ENCODE measurements at places on chromosomes 11 and 22.

DNA sequence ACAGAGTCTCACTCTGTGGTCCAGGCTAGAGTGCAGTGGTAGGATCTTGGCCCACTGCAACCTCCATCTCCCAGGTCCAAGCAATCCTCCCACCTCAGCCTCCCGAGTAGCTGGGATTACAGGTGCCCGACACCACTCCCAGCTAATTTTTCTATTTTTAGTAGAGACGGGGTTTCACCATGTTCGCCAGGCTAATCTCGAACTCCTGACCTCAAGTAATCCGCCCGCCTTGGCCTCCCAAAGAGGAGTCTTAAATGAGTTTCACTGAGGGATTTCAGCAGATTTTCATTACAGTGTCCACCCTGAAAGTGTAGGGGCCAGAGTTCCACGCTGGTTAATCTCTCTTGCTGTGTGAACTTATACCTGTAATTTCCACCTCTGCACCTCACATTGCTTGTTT lies 412 bp upstream of the RPS3 start:
- no peak for DNase-seq

- DNase-seq = no peak
These were observed 2.8 kb upstream of the TAB1 start for GRCh38 chr22:39396797-39397195.

DNA sequence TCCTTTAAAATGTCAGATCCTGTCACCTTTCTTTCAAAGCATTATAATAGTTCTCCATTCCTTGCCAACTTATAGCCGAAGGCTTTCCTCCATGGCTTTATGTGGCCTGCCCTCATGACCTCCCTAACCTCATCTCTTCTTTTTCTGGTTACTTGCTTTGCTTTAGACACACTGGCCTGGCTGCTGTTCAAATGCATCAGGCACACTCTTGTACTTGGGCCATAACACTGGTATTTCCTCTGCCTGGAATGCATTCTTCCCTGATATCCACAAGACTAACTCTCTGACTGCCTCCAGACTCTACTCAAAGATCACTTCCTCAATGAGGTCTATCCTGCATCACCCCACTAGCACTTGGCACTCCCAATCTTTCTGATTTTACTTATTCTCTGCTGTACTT lies 710.3 kb downstream of the KCNA4 start:
- no peak for DNase-seq

DNA sequence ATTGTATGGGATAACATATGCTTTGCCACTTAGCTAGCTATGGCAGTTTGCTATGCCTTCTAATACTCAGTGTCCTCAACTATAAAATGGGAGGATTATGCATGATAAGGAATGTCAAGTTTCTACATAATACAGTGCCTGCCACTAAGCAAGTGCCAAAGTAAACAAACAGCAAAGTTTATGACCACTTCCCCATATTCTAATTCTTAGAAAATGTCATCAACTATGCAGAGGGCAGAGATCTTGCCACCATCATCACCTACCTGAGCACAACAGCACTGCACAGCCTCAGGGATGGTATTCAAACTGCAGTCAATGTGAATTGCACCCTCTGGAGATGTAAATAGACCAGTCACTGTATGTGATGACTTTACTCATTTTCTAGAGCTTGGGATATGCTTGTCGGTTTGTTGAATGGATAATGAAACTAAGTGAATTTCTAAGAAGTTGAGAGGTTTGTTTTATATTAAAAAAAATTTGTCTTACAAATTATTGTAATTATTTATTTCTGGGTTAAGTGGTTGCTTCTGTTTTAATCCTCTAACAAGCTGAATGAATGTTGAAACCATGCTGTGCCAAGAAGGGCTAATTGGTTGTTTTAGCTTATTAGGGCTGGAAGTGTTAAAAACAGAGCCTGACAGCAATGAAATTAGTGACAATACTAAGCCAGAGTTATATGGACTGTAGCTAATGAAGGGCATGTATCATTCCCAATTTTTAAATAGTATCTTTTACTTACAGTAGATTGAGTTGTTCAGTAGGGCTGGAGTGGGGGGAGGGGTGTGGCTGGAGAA lies 398.4 kb downstream of the CNTN5 start:
- DNase-seq = no peak

GRCh38 chr11:80338231-80338630 lies 897.4 kb upstream of the TENM4 start:
- DNase-seq = no peak

GRCh38 chr22:49913026-49913425 lies 5.2 kb downstream of the ALG12 start:
- no peak for DNase-seq

GRCh38 chr11:304061-304506 lies 3.5 kb upstream of the IFITM2 start:
- no peak for DNase-seq

DNA sequence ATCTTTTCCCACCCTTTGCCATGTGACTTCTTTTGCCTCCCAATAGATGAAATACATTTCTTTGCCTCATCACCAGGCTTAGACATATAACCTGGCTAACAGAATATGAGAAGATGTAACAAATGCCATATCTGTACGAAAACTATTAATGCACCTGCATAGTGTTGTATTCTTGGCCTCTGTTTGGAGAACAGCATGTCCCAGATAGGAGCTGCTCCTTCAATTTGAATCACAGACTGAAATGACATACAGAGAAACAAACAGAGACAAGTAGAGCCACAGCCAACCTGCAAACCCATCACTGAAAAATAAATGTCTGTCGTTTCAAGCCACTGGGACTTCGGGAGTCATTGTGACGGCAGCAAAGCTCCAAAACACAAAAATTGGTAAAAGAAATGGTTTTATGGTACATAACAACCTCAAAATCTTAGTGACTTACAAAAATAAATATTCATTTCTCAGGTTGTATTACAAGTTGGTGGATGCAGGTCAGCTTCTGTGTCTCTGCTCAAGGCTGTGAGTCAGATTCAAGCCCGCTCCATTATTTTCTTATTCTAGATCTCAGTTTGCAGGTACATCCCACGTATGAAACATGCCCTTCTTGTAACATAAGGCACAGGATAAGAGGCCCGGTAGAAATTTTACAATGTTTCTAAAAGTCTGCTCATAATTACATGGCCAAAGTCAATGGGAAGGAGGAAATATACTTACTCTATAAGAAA lies 171.3 kb upstream of the SOX6 start:
- DNase-seq = no peak

GRCh38 chr11:69297787-69298266 lies 3.9 kb downstream of the MYEOV start:
- DNase-seq = no peak

DNA sequence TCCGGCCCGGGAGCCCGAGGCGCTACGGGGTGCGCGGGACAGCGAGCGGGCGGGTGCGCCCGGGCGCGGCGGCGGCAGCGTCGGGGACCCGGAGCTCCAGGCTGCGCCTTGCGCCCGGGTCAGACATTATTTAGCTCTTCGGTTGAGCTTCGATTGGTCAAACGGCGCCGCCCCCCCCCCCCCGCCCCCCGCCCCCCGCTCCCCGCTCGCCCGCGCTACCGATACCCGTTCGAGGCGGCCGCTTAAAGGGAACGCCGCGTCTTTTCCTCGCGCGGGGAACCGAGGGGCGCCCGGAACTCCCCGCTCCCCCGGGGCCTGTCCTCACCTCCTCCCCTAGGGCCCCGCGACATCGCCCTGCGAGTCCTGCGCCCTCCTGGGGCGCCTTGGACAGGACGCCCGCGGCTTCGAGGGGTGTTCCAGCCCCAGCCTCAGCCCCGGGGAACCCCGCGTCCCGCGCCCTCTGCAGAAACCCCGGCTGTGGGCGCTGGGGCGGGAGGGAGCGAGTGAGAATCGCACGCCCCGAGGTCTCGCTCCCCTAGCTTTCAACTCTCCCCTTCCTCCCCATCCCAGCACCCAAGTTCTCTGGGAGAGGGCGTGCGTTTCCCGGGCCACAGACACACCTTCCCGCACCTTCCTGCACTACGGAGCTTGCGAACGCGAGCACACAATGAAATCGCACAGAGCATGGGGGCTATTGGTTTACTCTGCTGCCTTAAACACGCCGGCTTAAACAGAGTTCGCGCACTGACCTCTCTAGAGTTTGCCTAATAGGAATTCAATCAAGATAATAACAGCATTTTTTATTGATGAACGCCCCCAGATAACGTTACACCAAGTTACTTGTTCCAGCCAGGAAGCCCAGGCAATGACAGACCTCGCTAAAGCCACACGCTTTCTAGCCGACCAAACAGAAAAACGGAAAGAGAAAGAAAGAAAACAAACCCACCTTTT lies at the start of gene BDNF:
Gene BDNF, minus strand, starts transcription at position 105 of the 951 bp plus-strand sequence. CDS start 41,891 bp downstream, outside the sequence.
- DNase-seq = peak; percentile 21

DNA sequence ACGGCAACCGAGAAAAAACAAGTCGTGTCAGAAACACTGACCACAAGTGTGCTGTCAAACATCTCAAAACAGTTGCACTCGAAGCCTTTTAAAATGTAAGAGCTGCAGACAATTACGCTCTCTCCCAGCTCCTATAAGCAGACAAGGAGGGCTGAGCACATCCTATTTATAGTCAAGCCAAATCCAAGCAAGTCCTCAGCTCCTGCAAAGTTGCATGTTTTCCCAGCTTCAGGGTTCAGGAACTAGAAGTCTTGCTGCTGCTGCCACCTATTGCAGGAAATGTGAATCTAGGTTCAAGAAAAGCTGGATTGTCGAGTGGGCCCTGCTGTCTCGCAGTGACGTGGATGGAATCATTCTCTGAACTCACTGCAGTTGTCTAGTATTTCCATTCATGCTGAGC lies 15.5 kb downstream of the EFCAB6 start:
- DNase-seq = no peak

- no peak for DNase-seq
These were observed 57.0 kb downstream of the PRCP start for GRCh38 chr11:82843057-82843795.

- no peak for DNase-seq
These were observed 1620.9 kb downstream of the FAM181B start for GRCh38 chr11:81112718-81113117.

GRCh38 chr11:70756756-70757155 lies 358.4 kb downstream of the CTTN start:
- no peak for DNase-seq

GRCh38 chr22:18023509-18024275 lies 669 bp downstream of the MICAL3 start:
- peak; percentile 83 for DNase-seq

DNA sequence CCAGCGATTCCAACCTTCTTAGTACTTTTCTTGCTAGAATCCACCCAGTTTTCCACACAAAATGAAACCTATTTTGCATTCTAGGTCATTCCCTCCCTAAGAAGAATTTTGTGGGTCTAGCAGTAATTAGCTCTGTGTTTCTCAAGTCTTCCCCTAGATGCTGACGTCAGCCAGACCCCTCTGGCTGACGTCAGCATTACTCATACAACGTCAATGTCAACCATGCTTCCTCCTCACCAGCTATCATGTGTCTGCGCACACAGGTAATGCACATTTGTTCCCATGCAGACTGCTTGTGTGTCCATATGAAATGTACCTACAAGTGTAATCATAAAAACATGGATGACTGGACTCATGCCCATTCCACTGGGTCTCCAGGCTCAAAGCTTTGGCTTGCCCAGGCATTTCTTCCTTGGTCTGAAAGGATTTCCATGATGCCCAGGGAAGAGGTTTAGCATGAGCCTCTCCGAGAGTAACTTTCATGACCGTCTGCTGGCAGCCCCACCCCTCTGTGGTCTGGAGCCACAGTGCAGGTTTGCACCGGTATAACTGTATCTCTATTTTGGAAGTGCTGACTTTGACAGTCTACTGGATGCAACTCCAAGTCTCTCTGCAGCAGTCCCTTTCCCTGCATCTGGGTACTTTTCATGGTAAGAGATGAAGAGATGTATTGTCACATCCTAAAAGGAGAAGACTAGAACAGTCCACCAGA lies 58.6 kb downstream of the DSCAML1 start:
- no peak for DNase-seq

- peak; percentile 51 for DNase-seq
These were observed 105.3 kb upstream of the HSD17B12 start for GRCh38 chr11:43574949-43575912.

DNA sequence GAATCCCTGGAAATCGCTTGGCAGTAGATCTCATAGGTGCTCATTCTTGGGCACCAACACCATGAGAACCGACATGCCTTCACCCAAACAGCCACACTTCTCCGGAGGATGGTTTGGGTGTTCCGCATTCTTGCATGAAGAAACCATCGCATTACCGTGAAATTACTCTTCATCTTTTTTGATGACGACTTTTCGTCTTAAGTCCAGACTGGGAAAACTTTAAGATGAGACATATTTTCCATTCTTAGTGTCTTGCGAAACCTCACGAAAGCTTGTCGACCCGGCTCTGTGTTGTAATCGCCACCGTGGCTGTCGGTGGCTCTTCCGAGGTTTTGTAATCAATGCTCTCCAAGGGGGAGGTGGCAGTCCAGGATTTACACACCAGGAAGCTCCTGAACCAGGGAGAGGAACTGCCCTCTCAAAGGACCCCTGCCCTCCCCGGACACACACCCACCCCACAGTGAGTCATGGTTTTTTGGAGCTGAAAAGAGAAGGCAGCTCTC lies 1.7 kb downstream of the TOM1 start:
- DNase-seq = peak; percentile 83

GRCh38 chr11:119858288-119858687 lies 129.3 kb upstream of the NECTIN1 start:
- DNase-seq = no peak

DNA sequence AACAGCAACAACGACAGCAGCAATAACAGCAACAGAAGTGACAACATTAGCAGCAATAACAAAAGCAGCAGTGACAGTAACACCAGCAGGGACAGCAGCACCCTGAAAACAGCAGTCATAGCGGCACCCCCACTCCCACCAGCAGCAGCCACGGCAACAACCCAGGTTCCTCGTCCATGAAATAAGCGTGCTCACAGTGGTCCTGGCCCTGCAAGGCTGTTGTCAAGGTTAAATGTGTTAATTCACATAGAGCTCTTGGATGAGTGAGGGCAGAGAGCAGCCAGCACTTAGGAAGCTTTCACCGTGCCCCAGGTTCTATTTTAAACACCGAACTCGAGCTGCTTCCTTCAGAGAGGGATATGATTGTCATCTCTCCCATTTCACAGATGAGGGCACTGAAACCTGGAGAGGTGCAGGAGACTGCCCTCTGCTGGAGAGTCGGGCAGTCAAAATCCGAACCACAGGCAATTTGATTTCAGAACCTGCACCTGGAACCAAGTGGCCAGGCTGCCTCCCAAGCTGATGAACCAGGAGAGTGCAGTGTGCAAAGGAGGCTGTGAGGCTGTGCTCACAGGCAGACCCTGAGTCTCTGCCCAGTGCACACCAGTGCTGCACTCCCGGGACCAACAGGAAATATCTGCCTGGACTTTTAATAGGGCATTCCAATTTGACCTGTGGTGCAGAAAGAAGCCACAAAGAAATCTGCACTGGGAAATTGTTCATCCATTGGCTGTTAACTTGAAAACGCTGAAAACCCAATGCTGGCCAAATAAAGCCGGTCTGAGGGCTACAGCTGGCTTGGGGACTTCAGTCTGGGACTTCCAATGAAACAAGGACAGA lies 22.9 kb upstream of the FGF3 start:
- DNase-seq = no peak

DNA sequence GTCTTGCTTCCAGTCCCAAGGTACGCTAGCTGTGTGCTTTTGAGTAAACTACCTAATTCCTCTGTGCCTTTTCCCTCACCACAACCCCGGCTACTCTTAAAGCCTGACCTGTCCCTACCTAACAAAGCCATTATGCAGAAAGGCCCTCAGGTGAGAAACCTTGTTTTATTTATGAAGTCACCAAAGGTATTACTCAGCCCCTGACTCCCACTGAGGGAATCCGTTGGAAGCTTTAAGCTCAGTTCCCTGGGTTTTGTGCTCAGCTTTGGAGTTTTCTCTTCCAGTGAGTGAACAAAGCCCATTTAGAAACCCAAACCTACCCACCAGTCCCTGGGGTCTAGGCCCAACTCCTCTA lies 90.9 kb downstream of the APIP start:
- no peak for DNase-seq

- DNase-seq = no peak
These were observed 6.9 kb upstream of the TOM1 start for GRCh38 chr22:35292786-35293185.
